ENCODE measurements at places on chromosomes 5 and 9.

GRCh38 chr9:70367305-70367930, 47.0 kb downstream of the KLF9 start:
- DNase-seq = no peak

- DNase-seq = no peak
These were observed 96.5 kb upstream of the ADRA1B start for GRCh38 chr5:159819591-159820411.

- DNase-seq = no peak
These were observed 222.3 kb downstream of the YTHDC2 start for GRCh38 chr5:113735751-113736150.

DNA sequence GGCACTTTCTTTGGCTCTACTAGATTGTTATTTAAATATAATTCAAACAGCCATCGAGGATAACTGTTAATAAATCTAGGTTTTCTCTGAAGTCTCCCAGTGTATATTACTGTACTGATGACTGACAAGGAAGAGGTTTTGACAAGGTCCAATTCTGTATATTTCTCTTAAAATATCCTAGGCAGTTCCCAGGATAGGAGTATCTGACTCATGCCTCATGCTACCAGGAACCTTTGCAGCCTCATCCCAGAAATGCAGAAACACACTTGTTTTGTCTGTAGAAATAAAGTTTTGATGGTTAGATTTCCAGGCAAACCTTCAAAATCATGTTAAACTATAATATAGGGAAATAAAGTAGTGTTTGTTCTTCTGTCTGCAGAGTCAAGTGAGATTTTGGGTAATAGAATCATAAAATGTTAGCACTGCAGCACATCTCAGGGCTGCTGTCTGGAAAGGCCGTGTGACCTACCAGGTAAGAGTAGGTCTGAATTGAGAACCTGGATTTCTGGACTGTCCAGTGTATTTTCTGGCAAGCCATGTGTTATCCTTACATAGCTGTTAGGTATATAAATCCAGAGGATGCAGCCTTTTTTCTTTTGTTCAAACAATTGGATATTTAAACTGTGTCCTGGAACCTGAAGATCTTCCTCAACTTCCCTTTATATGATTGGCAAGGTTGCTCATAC, 8.3 kb downstream of the UBE2D2 start:
- no peak for DNase-seq

DNA sequence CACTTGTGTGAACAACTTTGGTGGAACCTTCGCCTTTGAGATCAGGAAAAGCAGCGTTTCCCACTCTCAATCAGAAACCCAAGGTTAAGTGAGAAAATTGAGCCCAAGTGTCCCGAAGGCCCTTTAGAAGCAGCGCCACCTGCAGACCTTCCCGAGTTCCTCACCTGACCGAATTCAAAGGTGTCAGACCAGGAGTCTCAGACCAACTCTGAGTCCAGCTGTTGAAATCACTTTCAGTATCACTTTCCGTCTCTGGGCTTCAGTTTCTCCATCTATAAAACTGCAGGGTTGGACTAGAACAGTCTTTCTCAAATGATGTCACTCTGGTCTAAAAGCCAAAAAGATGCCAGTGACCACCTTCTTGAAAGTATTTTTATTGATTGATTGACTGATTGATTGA, 31.7 kb upstream of the GRHPR start:
- DNase-seq = peak; percentile 5

DNA sequence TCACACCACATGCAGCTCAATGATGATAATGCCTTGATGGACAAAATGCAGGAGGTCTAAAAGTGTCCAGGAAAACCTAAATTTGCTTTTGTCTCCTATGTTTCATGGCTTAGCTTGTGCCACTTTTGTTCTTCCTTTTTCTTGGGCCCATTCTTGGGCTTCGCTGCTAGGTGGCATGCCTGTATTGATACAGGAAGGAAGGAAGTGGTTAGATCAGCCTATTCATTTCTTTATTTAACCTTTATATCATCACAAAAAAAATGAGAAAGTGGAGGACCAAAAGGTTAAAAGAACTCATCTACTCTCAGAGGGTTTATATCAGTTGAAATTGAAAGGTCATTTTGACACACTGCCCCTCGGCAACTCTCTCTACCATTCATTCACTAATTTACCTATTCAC, 260.2 kb downstream of the ARHGAP26 start:
- no peak for DNase-seq

DNA sequence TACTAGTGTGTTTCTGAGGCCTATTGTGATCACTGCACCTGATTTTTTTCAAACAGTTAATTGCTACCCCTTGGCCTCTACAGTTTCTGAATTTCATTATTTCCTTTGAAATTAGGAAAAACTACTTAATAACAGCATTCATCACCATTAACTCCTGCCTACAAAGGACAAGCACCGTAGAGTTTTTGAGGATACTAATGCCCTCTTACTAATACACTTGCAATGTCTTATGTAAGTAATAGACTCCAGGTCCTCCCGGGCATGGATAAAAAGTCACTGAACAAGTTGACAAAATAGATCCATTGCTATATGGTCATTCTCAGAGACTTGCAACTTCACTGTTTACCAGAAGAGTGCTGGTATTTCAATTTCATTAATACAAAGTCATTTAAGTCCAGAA, 1172.5 kb downstream of the CDH12 start:
- no peak for DNase-seq

GRCh38 chr5:54214722-54215121, 95.7 kb downstream of the ARL15 start:
- DNase-seq = no peak

- DNase-seq = no peak
These were observed 94.1 kb downstream of the FRMD3 start for GRCh38 chr9:83444110-83444509.

DNA sequence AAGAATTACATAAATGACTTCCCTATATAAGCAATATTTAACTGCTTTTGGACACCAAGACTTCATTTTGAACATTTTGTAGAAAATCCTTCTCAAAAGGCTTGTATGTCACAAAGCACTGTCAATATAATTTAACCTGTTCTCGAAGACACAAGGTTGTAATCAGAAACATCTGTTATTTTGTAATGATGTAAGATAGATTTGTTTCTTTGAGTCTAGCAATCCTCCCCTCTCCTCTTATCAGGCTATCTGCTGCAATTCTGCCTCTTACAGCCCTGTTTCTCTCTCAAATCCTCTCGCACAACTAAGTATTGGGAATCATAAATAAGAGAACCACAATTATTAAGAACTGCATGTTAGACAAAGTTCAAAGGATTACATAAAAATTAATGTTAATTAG, 18.6 kb upstream of the TARS1 start:
- no peak for DNase-seq

- no peak for DNase-seq
These were observed 1.0 kb upstream of the HK3 start for GRCh38 chr5:176899946-176900779.

GRCh38 chr5:129664336-129664937, 83.5 kb upstream of the MINAR2 start:
- DNase-seq = no peak

GRCh38 chr9:93574091-93574899, 2.1 kb upstream of the PHF2 start:
- no peak for DNase-seq

DNA sequence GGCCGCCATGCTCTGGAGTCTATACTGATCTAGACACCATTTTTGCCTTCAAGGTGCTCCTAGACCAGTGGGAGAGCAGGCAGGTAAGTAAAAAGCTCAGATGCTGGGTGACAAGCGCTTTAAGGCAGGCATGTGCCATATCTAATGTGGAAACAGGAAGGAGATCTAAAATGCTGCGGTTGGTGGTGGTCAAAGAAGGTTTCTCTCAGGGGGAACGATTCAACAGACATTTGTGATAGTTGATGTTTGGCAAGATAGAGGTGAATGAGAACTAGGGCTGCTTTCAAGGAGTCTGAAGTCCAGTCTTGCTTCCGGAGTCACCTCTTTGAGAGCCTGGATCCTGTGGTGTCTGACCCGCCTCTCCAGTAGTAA, 146.2 kb upstream of the KLF4 start:
- DNase-seq = no peak

GRCh38 chr5:58246461-58246944, 213.4 kb downstream of the PLK2 start:
- DNase-seq = no peak

DNA sequence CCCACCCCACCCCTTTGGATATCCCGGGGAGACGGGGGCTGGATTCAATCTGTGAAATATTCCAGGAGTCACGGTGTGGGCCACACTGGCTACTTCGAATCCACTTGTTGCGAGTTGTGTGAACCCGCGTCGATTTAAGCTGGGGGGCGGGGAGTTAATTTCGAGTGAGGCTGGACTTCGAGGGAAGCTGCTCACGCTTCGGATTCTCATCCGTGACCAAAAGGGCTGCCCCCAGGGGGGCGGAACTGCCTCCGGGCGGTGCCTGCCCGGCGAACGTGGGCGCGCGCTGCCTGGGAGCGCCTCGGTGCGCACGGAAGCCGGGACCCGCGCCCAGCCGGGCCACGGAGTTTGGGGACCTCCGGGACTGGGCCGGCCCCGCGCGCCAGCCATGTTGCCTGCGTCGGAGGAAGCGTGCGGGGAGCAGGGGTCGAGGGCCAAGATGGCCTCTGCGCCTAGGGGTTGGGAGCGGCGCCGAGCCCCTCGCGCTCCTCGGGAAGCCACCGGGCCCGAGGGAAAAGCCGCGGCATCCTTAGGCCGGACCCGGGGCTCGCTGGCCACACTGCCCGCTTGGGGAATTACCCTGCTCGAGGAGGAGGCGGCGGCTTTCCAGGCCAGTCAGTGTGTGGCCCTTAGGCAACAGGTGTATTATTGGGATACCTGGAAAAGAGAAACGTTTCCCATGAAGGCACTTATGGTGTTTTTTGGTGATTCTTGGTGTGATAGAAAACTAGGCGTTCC, 975 bp downstream of the OCLN start:
- no peak for DNase-seq

- no peak for DNase-seq
These were observed 67.9 kb downstream of the TNC start for GRCh38 chr9:115050002-115050490.

- no peak for DNase-seq
These were observed 978 bp downstream of the CFAP157 start for GRCh38 chr9:127707766-127708165.

DNA sequence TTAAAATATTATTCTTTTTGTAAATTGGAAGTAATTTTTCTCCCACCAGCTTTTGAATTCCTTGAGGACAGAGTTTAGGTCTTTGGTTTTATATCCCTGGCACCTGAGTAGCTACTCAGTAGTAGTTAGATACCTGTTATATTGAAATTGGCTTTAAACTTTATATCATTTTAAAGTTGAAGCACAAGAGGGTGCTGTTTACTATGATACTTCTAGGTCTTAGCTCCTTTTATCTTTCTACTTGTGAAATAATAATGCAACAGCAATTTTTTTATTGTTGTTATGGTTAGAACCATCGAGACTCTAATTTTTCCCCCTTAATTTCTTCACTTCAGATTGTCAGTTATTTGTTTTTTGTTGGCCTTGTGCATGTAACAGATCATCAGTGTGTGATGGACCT, 46.3 kb downstream of the AP3S1 start:
- DNase-seq = no peak

- DNase-seq = no peak
These were observed 167.8 kb downstream of the RASEF start for GRCh38 chr9:82894961-82895821.

GRCh38 chr5:106418196-106418595, 1252.5 kb downstream of the EFNA5 start:
- DNase-seq = no peak

- DNase-seq = no peak
These were observed 78.1 kb downstream of the GPR21 start for GRCh38 chr9:123111427-123112014.

DNA sequence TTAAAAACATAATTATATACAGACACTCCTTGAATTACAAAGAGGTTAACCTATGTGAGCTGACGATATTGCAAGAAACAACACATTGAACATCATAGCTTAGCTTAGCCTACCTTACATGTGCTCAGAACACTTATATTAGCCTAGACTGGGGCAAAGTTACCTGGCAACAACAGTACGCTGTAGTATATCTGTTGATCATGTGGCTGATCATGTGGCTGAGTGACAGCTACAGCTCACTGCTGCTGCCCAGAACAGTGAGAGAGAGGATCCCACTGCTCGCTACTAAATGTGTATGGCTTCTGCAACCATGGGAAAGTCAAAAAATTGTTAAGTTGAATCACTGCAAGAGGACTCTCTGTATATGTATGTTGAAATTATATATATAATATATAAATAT, 169.9 kb downstream of the CDH9 start:
- no peak for DNase-seq
